ENCODE measurements at places on chromosomes 5 and 9. TPM values are rescaled to one million over a fixed set of nuclear protein-coding genes. Genes with fewer than 3 reads are reported as not detected.

NIPBL gene
- total RNA-seq = 21.7 TPM

DDX4 gene
- total RNA-seq = not detected

PDCD1LG2 gene
- 1.9 TPM for total RNA-seq

TMEM174 gene
- not detected for total RNA-seq

Data from bronchial smooth muscle cell (primary cell).